ENCODE measurements at places on chromosomes 13 and 19.
A peak's percentile ranks its signal among the peaks of the same experiment; 100 is the strongest.

DNA sequence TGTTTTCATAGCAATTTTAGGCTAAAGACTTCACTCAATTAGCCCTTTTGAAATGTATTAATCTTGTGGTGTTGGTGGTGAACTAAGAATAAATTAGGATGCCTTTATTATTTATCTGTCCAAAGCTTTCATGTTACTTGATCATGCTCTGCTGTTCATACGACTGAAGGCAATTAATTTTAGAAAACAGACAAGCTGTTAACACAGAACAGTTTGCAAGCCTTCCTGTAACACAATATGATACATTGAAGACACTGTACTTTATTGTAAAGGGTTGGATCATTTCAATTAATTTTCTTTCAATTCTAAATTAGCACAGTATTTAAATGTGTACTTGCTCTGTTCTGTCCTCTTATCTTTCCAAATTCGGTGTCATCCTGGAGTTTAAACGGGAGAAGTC lies 794.3 kb upstream of the MIR17HG start:
- DNase-seq, result no peak

GRCh38 chr13:34413538-34414210 lies 528.4 kb upstream of the NBEA start:
- no peak for DNase-seq

DNA sequence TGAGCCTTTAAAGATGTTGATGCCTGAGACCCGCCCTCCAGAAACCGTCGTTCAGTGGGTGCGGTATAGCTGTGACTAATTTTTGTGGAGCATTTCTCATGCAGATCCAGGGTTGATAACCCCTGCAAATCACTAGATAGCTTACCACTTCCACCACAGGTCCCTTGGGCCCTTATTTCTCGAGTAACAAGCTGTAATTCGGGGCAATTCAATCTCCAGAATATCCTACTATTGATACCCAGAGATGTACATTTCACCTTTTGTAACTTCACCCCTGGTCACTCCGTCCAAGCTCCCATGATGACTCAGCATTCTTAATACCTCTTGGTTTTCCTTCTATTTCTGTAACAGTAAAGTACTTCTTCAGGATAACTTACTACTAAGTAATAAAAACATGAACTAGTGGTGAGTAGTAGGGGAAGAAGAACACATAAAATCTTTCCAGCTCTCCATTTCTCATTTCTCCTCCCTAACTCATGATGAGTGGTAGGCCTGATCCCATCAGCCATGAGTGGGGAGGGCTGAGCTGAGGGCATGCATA lies 71.9 kb upstream of the UBL3 start:
- no peak for DNase-seq

- DNase-seq, result no peak
Measured at GRCh38 chr13:112767506-112768471, 78.0 kb downstream of the ATP11A start.

DNA sequence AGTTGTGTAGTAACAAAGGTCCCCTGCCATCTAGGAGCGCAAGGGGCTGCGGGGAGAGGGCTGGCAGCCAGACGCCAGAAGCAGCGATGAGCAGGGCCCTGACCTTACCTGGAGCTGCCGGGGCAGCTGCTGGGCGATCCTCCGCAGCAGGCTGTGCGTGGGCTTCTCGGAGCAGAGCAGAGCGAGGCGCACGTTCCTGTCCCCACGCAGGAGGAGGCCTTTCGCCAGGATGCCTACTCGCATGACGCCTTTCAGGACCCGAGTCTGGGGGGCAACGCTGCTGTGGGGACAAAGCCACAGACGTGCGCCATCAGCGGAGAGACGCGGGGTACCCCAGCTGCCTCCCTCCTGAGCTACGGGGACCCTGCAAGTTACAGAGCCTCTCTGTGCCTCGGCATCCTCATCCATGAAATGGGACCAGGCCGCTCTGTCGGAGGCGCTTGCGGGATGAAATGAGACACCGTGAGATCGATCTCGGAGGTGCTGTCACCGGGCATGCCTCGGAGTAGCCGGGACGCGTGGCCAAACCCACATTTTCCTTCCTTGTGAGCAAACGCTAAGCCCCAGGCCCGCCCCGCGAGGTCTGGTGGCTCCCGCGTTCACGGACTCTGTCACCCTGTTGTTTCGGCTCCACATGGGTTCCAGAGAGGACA lies 30.5 kb upstream of the MATK start:
- DNase-seq, result no peak

DNA sequence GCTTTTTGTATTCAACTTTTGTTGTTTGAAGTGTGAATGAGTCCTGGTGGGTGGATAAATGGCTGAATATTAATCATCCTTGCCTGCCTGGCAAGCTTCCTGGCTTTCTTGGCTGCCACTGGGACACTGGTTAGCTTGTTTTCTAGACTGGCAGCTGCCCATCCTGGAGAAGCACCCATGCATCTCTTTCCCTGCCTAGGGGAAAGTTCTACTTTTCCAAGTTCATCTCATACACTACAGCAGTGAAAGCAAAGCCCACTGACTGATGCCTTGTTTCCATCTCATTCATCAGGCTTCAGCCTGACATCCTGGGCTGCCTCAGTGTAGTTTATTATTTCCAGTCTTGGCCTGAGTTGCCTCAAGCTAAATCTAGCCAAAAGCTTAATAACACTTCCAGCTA lies 244.8 kb downstream of the PCDH20 start:
- no peak for DNase-seq

DNA sequence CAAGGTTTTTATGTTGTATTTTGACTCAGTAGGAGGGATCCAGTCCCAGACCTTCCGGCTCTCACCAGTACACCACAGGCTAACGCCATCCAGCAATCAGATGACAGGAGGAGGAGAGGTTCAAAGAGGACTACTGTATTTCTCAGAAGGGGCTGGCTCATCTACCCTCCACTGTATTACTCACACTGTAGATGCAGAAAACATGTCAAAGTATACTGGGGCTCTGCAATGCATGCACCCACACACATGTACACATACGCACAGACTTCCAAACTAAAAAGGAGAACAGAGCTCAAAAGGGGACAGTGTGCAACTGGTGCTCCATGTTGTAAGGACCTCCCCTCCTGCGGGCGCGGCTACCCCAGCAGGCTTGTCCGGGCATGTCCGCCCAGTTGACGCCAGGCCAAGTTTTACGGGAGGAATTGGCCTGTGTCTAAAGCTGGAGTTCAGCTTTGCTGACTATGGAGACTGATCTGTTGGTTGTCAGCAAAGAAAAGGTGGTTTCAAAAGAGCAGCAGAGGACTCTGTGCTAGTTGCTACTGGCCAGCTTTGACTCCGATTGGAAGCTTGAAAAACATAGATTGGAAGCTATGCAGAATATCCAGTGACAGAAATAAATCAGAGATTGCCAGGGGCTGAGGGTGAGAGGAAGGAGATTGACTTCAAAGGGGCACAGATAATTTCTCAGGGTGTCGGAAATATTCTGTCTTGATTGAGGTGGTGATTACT lies 314.2 kb downstream of the DLEU7 start:
- DNase-seq, result no peak

- peak; percentile 84 for DNase-seq
Measured at GRCh38 chr19:36141039-36141927, 1.4 kb downstream of the CAPNS1 start.

DNA sequence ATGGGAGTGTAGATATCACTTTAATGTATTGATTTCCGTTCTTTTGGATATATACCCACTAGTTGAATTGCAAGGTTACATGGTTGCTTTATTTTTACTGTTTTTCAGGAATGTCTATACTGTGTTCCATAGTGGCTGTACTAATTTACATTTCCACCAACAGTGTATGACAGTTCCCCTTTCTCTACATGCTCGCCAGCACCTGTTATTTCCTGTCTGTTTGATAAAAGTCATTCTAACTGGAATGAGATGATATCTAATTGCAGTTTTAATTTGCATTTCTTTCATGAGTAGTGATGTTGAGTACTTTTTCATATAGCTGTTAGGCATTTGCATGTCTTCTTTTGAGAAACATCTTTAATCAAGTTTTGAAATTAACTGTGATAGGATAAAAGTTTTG lies 818.6 kb downstream of the SLITRK6 start:
- no peak for DNase-seq

GRCh38 chr19:22735911-22736645 lies 47.9 kb downstream of the ZNF99 start:
- DNase-seq, result no peak

- no peak for DNase-seq
Measured at GRCh38 chr13:30429721-30430694, 7.7 kb downstream of the UBE2L5 start.

DNA sequence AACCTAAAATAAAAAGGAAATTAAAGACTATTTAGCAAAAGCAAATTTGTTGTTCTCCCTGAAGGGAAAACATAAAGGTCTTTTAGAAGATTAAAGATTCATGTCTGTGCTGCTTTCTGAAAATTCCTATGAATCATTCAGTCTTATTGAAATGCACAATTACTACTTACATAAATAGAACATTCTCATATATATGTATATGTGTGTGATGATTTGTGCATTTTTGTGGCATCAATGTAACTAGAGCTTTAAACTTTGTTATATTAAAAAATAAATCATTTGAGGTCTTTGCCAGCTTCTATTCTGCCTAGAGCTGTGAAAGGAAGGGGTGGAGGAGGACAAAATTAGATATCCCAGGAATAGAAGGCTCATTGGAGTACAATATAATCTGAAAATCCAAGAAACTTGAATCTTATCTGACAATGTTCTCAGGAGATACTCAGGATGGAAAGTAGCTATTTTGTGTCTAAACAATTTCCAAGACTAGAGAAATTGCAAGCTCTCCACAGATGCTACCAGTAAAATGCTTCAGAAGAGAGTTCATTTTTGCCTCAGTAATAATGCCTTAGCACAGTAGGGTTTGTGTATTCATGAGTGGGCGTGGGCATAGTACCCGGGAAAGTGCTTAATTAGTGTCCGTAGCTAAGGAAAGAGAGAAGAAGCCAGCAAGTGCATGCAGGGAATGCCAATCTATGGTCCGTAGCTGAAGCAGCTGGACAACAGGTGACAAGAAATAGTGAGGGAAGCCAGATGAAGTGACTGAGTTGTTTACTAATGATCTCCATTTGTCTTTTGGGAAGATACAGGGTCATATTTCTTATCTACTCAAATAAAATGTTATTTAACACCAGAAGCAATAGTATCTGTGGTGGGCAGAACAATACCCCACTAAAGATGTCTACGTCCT lies 395.5 kb upstream of the NBEA start:
- no peak for DNase-seq

- DNase-seq, result no peak
Measured at GRCh38 chr13:33261387-33262061, 24.0 kb downstream of the STARD13 start.

DNA sequence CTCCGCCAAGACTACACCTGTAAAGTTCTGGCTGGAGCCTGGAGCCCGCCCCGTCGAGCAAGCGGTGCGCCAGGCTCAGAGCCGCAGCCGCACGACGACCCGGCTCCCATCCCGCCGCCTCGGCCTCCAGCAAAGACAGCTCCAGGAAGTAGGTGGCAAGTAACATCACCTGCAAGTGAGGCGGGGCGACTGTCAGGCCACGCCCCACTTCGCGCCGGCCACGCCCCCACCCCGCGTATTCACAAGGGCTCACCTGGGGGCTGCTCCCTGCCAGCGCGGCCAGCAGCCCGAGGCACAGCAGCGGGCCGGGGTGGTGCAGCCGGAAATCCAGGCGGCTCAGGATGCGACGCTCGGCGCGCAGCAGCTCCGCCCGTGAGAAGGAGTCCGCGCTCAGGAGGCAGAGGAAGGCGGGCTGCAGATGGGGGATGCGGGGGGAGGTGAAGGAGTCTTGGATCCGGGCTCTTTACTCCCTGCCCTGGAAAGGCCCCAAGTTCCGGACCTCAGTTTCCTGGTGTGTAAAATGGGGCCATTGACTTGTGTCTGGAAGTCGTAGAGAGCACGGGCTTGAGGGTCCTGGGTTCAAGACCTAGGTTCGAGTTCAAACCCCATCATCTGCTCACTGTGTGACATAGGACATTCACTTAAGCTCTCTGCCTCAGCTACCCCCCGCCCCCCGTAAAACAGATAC lies 3.2 kb downstream of the CCNP start:
- peak; percentile 5 for DNase-seq

- no peak for DNase-seq
Measured at GRCh38 chr13:113654591-113655345, 3.2 kb downstream of the ATP4B start.

- no peak for DNase-seq
Measured at GRCh38 chr13:24911133-24911908, 147.4 kb downstream of the RNF17 start.

DNA sequence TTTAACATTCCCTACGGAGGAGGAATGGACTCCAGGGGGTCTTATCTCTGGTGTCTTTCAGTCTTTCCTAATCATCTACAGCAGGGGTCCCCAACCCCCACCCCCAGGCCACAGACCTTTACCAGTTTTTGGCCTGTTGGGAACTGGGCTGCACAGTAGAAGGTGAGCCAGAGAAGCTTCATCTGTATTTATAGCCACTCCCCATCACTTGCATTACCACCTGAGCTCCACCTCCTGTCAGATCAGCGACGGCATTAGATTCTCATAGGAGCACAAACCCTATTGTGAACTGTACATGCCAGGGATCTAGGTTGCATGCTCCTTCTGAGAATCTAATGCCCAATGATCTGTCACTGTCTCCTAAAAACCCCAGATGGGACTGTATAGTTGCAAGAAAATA lies 120.0 kb upstream of the TMTC4 start:
- DNase-seq, result no peak

GRCh38 chr19:31979949-31980670 lies 365.3 kb upstream of the ZNF507 start:
- DNase-seq, result no peak

DNA sequence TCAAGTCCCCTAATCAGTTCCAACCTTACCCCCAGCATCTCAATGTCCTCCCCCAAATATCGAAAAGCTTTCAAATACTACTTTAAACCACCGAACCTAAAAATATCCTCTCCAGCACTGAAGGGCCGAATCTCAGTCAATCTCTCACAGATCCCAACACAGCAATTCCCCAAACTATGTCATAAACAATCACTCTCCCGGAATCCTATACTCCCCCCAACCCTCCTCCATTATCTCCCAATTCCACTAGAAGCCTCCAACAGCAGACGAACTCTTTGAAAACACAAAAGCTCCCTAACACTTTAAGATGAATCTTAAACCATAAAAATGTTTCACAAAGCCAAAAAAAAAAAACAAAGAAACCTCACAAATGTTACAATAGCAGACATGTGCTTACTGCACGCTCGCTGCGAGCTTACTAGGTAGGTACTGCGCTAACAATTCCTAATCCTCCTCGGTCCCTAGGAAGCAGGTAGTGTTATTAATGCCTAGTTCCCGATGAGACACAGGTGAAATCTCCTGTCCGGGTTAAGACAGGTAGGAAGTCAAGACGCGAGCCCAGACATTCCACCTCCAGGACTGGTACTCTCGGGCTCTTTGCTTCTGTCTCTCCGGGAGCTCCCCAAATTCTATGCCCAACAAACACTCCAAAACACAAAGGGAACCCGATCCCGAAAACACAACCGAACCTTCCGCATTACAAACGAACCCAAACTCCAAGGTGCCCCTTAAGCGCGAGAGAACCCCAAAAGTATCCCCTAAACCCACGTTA lies 14.2 kb downstream of the FBXO46 start:
- peak; percentile 11 for DNase-seq
